ENCODE measurements at places on chromosomes 16 and 17.

DNA sequence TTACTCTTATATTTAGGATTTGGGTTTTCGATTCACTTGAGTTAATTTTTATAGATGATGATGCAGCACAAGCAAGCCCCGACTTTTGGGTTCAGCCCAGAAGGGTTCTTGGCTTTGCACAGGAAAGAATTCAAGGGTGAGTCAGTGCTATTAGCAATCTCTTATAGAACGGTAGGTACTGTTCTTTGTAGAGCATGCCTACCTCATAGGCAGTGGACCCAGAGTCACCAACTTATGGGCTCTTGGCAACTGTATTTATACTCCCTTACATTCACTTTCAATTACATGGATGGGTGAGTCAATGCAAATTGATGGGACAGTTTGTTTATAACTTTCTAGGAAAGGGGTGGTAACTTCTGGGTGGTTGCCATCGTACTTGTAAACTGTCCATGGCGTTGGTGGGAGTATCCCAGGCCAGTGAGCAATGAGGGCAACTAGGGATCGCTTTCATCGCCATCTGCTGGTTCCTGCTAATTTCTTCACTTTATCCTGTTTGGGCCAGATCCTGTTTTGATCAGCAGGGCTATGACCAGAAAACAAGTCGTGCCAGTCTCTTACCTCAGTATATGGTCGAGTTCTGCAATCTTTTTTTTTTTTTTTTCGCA, 362.6 kb downstream of the CNTNAP4 start:
- peak; percentile 12 for DNase-seq

GRCh38 chr17:37769050-37769449, 24.2 kb upstream of the HNF1B start:
- no peak for DNase-seq

GRCh38 chr16:78460428-78460827, 361.0 kb downstream of the WWOX start:
- DNase-seq: no peak

- DNase-seq: peak; percentile 58
These were observed 107.0 kb downstream of the PLCG2 start for GRCh38 chr16:81885976-81886586.

DNA sequence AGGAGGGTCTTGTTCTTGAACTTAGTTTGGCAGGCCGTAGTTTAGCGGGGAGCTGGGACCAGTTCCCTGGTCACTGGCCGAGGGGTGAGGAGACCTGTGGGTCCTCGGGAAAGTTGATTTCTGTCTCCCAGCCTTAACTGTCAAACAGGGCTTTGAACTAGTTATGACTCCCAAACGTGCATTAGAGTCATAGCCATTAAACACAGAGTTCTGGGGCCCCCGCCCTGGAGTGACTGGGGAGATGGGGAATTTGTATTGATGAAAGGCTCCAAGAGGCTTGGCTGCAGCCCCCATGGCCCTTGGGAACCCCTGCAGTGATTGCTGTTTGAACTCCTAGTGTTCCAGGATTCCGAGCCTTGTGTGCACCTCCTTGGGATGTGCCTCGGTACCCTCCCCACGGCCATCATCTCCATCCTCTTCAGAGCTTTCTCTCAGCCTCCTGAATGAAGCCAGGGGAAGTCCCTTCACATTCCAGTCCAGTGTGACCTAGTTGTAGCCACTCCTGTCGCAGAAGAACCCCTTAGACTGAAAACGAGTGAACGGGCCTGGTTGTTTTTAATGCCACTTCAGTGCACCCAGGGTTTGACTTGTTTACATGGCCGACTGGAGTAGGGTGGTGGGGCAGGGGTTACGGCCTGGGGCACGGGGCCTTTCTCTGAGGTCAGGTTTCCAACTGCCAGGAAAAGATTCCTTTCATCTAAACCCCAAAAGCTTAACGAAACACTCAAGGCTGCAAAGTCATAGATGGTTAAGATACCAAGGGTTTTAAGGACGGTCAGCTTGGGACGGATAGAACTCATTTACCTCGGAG, 1.4 kb downstream of the MPRIP start:
- no peak for DNase-seq

- DNase-seq: no peak
These were observed 1240.9 kb downstream of the CDH11 start for GRCh38 chr16:63880948-63881347.
